Heart left ventricle (tissue), 16 donors: ENCODE measurements at places on chromosomes 16 and 17. TPM values are rescaled to one million over a fixed set of nuclear protein-coding genes. Genes with fewer than 3 reads are reported as not detected.

GRCh38 chr17:65359016-65359415, 202.4 kb downstream of the AXIN2 start:
- no peak for DNase-seq

Gene FOXF1
- 0.33 TPM for total RNA-seq

Gene OTOP2
- not detected for total RNA-seq

DNA sequence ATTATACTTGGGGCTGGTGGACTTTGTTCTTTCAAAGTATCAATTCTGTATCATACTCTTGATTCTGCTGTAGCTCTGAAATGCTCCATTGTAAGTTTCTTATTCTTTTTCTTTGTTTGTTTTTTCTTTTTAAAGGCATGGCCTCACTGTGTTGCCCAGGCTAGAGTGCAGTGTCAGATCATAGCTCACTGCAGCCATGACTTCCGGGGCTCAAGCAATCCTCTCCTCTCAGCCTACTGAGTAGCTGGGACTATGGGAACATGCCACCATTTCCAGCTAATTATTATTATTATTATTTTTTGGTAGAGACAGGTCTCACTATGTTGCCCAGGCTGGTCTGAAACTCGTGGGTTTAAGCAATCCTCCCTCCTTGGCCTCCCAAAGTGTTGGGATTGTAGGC, 38.9 kb upstream of the METTL9 start:
- no peak for DNase-seq

DNA sequence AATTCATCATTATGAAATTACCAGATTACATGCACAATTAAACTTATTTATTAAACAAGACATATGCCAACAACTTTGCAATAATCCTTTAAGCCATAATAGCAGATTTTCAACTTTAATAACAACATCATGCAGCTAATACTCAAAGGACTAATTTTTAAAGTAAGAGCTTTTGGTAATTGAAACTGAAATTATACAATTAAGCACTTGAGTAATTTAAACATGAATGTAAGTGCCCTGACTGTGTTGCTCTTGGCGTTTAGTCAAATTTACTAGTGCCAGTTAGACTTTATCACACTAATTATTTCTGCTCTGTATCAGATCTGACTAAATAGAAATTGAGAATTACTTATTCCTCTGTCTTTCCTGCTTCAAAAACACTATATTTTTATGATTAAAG, 46.8 kb upstream of the PSMD7 start:
- no peak for DNase-seq

Gene CCDC92B
- not detected for total RNA-seq

Gene DPEP2
- total RNA-seq: 0.81 TPM
